ENCODE measurements at places on chromosomes 6 and 20.

DNA sequence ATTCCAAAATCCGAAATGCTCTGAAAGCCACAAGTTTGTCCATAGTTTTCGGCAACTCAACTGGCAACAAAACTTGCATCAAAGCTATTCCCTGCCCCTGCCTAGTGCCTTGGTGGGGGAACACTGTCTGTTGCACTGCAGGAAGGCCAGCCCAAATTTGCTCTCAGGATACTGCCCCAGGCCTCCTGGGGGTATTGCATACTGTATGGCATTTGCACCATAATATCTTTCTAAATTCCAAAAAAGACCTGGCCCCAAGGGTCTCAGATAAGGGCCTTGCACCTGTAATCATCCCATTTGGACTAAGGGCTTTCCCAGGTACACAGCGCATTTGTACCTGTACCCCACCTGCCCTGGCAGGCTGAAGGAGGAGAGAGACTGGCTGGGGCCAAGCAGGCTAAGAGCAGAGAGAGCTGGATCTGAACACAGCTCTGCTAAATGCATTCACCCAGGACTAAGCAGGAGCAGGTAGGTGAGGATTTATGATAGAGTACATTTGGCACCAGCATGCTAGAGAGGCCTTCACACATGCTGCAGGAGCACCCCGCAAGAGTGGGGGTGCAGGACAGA, 4.0 kb upstream of the GRM4 start:
- no peak for DNase-seq

GRCh38 chr20:34179637-34180360, 61.4 kb upstream of the ASIP start:
- peak; percentile 33 for DNase-seq

GRCh38 chr6:35148167-35148741, 7.1 kb upstream of the TCP11 start:
- DNase-seq: peak; percentile 90

GRCh38 chr6:4647414-4648365, 128.5 kb upstream of the CDYL start:
- peak; percentile 82 for DNase-seq

DNA sequence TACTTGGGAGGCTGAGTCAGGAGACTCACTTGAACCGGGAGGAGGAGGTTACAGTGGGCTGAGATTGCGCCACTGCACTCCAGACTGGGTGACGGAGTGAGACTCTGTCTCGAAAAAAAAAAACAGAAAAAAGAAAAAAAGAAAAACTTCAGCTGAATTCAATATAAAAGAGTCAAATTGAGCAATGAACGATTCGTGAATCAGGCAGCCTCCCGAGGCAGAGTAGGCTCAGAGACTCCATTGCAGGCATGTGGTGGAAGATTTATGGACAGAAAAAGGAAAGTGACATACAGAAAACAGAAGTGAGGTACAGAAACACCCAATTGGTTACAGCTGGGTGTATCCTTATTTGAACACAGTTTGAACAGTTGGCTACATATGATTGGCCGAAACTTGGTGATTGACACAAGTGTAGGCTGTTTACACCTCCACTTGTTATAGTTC, 56.3 kb downstream of the HLA-DPB1 start:
- no peak for DNase-seq

- DNase-seq: peak; percentile 55
These were observed 1223.7 kb upstream of the EYS start for GRCh38 chr6:66930559-66931290.

DNA sequence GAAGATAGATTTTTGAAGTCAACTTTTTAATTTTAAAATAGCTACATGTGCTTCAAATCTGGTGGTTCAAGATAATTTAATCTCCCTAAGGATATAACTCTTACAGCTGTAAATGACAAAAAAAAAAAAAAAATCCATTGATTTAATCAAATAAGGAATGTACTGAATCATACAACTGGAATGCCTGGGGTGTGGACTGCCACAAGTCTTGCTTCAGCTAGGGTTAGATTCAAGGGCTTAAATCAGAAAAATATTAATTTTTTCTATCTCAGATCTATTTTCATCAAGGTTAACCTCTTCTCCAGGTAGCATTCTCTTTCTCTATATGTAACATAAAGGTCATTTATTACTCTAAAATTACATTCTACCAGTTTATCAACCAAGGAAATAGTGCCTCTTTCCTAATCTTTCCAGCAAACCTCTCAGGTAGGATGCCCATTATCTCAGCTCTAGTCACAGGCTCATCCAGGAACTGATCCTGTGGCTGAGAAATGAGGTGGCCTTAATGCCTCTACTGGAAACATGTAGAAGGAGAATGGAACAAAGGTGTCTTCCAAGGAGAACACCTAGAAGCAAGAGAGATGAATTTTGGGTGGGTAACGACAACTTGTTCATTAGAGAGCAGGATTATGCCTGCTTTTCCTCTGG, 466.9 kb downstream of the CBLN4 start:
- DNase-seq: no peak

DNA sequence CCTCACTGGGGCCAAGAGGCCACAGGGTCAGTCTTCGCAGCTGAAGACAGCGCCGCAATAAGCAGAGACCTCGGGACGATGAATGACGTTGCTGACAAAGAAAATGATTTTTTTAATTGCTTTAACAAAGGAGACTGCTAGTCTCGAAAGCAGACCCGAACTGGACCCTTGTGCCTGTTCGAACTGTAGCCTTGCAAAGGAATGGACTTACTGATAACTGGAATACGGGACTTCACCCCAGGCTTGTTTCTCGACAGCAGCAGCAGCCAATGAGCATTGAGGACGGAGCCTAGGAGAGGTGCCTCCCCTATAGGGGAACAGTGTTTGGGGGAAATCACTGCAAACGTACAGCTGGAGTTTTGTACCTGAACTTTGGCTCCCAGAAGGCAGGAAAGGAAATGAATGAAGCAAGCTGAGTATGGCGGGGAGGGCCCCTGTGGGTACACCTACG, 1.3 kb upstream of the TAF4 start:
- DNase-seq: peak; percentile 23

Data from fibroblast of skin of right quadriceps (primary cell).